ENCODE measurements at places on chromosomes 2 and 18.

- no peak for DNase-seq
Measured at GRCh38 chr2:241812730-241813643, 4.0 kb downstream of the NEU4 start.

GRCh38 chr18:48116873-48117630, 186.6 kb upstream of the SMAD2 start:
- DNase-seq: no peak

DNA sequence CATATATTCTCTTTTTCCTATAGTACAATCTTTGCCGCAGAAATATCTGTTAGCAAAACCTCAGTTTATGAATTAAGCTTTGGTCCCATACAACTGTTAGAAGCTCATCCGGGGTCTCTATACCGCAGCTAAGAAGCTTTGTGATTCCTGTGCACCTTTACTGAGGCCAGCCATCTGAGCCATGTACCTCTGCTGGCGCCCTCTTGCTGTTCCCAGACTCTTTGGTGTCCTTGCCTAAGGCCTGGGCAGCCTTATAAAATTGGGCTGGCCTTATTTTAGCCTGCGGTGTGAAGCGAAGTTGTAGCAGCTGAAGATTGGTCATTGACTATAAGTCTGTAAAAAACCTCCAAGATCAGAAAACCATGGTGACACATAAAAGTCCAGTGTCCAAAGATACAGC, 1135.1 kb upstream of the CHAC2 start:
- no peak for DNase-seq

- DNase-seq: peak; percentile 4
Measured at GRCh38 chr2:88690591-88691338, 708 bp upstream of the RPIA start.

DNA sequence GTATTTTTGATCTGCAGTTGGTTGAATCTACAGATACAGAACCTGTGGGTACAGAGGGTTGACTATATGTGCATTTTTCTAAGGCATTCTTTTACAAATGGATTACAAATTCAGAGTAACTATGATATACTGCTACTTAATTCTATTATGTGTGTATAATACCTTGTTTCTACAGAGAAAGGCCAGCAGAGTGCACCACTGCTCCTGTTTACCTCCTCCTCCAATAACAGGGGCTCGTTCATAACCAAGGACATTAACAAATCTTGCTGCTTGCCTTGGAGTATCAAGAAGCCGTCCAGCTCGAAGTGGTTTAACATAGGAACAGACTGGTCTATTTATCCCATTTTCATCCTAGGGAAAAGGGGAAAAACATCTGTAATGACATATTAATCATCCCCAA, 16.4 kb downstream of the CEP76 start:
- DNase-seq: no peak

DNA sequence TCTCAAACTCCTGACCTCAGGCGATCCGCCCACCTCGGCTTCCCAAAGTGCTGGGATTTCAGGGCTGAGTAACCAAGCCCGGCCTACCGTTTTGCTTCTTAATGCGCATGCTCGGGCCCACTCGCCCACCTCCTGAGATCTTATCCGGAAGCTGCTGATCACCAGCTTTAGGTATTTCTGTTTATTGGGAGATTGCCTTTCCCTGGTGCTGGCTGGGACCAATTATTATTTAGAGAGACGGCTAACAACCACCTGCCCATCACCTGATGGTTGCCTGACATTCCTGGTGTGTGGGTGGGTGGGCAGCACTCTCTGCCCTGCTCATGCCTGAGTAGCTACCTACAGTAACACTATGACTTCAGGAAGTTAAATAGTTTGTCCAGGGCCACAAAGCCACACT, 56.3 kb upstream of the ZNF532 start:
- DNase-seq: no peak

DNA sequence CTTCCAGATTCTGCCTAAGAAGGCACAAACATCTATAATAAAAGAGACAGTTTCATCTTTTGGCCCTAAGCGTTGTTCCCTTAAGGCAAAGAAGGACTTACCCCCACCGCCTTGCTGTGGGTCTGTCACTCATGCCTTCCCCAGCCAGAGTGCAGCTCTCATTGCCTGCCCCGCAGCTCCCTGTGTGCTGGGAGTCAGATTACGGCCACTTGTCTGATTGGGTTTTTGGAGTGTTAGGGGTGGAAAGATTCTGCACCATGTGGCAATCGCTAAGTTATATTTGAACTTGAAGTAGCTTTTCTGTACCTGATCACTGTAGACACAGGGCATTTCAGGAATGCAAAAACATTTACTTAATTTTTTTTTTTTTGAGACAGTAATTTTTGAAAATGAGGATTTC, at the start of gene AQP4:
AQP4 (minus strand) TSS at position 151 of the 400 bp plus-strand sequence; CDS start at position 133, 18 bp downstream.
- no peak for DNase-seq
